ENCODE measurements at places on chromosomes 12 and 14.

DNA sequence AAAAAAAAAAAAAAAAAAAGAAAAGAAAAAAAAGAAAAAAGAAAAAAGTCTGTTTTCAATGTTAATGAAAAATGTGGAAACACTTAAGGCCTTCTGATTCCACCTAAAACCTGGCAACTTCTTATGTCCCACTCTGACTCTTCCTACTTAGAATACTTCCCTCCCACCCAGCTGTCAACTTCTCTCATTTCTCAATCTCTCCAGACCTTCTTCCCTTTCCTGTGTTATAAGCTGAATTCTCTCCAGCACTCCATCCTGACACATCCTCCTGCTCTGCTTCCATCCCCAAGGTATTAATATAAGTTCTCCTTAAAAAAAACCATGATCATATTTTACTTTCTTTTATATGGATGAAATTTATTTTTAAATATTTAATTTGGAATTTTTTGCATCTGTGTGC lies 20.3 kb upstream of the TMTC1 start:
- DNase-seq = no peak

DNA sequence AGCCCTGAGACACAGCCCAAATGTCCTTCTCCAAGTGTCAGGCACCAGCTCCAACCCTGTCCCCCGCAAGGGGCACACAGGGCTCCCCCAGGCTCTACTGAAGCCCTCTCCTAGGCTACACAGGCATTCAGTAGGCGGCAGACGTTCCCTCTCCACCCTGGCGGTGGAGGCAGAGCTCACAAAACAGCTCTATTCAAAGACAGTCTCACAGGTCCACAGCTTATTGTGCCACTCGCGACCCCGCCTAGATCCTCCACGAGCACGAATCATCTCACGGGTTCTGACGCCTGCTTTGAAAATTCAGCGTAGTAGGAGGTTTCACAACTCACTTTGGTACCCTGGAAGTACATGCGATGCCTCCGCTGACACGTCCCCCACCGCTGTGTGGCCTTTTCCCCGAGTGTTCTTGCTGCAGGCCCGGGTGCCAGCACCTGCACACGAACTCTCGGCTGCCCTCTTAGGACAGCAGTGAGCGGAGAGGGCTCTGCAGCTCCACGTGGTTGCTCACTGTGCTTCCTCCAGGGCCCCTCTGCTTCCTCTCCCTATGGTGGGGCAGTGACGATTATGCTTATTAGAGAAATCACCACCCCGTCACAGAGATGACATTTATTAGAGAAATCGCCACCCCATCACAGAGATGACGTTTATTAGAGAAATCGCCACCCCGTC lies 78.5 kb downstream of the ADGRD1 start:
- no peak for DNase-seq

DNA sequence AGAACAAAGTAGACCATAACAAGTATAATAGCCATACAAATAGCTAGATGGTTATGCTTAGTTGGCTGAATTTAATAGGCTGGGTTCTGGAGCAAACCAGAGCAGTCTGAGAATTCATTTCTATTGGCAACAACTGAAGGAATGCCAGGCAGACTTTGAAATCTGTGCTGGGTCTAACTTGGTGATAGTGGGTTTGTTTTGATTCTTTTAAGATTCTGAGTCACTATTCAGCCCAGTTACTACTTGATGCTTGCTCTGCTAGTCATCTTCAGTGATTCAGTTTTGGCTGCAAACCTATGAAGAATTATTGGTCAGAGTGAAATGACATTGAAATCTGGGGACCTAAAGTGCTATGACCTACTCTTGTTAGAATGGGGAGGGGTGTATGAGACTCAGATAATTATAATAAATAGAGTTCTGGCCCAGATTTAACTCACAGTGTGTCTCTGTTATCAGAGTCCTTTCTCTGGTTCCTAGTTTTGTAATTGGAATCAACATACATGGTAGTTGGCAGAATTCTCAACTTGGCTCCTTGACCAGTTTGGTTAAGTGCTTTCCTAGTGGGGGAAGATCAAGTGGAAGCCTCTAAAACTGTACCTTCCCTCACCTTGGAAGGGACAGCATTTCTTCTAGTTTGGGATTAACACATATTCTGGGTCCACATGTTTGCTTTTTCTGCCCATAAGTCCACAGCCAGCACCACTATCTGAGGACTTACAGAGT lies 43.5 kb downstream of the MNAT1 start:
- DNase-seq = no peak

DNA sequence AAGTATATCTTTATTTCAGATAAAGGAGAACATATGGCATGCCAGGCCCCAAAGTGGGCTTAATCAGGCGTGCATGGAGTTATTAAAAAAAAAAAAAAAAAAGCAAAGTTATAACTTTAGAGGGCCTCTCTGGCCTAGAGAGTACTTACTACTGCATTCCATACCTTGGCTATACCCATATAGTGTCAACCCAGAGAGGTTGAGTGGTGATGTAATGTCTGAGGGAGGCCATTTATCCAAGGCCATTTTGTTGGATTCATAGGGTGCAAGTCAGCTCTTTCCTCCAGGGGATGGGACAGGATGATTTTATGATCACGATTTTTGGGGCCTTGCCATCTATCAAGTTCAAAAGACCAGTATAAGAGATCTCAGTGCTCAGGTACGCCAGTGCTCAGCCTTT lies 66.4 kb downstream of the DCAF5 start:
- no peak for DNase-seq

DNA sequence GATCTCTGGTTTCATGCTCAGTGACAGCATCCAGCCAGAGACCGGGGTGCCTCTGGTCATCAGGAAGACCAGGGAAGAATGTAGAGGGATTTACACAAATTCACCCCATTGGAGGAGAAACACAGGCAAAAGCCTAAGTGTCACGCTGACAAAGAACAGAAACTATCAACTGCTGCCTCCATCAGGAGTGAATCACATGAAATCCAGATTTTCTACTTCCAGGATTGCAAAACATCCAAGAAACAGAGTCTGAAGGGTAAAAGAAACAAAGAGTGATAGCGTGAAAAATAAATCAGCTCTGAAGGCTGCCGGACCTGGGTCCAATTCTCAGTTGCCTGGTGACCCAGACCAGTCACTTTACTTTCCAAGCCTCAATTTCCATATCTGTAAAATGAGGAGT lies 136.1 kb upstream of the MAP1LC3B2 start:
- DNase-seq = no peak

GRCh38 chr12:851913-852312 lies 97.6 kb downstream of the RAD52 start:
- no peak for DNase-seq

DNA sequence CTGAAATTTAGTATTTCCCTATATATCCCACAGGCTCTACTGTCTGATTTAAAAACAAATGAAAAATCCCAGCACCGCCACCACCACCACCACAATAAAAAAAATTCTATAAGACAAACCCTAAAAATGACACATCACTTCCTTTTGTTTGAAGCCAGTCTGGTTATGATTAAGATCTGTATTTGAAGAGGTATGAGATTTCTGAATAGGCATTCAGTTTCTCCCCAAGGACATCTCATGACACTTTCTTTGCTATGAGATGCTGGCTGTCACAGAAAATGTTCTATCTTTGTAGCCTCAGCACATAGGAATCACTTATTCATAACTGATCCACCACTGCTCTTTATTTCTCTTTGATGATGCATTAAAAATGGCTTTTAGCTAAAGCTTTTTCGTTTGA lies 1071.0 kb downstream of the SLC6A15 start:
- DNase-seq = no peak

DNA sequence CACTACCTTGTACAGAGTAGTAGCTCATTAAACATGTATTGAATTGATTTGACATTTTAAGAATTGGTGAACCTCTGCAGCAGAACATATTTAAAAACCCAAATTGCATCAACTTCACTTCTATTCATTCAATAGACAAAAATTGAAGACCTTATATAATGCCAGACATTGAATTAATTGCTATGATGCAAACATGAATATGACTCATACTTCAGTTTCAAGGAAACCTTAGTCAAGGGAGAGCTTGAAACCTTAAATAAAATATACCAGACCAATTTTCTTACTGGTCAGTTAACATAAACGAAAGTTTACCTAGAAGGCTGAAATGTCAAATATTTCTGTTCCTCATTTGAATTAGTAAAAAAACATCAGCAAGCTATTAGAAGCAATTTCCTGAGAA lies 5.0 kb upstream of the MGAT4C start:
- DNase-seq = no peak

GRCh38 chr12:122421187-122421820 lies 1.2 kb downstream of the CLIP1 start:
- peak; percentile 69 for DNase-seq

- no peak for DNase-seq
Observed at GRCh38 chr12:55984861-55985260, 11.0 kb downstream of the RAB5B start.

DNA sequence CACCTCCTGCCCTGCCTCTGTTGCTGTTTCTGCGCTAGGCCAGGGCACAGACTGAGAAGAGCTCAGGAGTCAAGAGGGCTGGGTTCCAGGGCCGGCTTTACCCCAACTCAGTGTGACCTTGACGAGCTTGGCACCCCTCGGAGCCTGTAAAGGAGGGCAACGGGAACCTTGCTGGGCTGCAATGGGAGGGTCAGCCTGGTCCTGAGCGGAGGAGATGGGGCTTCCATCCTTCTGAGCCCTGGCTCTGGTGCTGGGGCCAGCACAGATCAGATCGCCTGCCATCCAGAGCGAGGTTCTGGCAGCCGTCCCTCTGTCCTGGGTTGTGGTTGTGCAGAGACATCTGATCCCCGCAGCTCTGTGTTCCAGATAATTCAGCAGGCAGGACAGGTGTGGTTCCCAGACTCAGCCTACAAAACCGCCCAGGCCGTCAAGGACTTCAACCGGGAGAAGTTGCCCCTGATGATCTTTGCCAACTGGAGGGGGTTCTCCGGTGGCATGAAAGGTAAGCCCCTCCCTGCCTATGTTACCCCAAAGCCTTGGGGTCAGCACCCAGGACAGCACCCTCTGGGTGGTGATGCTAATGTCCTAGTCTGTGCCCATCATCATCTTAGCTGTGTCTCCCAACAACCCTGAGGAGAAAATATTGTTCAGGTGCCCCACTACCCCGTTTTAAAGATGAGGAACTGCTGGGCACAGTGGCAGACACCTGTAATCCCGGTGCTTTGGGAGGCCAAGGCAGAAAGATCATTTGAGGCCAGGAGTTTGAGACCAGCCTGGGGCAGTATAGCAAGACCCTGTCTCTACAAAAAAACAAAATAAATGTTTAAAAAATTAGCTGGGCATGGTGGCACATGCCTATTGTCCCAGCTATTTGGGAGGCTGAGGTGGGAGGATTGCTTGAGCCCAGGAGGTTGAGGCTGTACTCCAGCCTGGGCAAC lies 50.2 kb downstream of the FOXN4 start:
- no peak for DNase-seq

- no peak for DNase-seq
Observed at GRCh38 chr14:75049136-75049535, 2.1 kb downstream of the MLH3 start.

- no peak for DNase-seq
Observed at GRCh38 chr12:89516633-89517032, 8.0 kb downstream of the GALNT4 start.

DNA sequence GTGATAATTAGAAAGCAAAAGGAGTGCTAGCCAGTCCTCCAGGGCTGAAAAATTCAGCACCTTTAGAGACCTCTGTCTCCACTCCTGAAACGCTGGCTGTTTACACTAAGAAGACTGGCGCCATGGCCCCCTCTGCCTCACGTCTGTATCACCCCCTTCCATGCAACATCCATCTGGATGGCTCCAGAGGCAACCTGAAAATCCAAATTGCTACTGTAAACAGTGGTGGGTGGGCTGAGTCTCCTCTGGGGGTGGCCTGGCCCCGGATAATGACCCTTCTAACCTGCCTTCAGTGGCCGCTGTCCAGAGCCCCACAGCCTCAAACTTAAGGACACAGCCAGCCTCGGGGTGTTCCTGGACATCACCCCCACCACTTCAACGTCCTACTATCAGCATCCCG lies 1.4 kb downstream of the PRKD1 start:
- DNase-seq = no peak

GRCh38 chr14:45039390-45039789 lies 44.5 kb upstream of the PRPF39 start:
- no peak for DNase-seq

DNA sequence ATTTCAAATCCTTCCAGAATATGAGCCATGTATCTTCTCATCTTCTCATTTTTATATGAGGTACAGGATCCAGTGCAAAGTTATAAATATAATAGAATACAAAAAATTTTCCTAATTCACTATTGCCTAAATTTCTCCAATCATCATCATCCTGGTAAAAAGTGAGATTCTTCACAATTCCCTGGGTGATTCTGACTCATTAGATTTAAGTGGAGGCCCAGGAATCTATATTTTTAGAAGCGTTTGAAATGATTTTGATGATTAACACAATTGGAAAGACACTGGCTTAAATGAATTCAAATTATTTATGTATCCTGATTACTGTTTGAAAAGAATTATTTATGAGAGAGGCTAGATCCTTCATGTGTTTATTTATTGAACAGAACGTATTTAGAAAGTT lies 380.3 kb upstream of the PDE3A start:
- DNase-seq = no peak

- DNase-seq = no peak
Observed at GRCh38 chr14:54200726-54201125, 196.1 kb upstream of the CDKN3 start.

GRCh38 chr12:116015525-116015924 lies 262.0 kb downstream of the MED13L start:
- no peak for DNase-seq

DNA sequence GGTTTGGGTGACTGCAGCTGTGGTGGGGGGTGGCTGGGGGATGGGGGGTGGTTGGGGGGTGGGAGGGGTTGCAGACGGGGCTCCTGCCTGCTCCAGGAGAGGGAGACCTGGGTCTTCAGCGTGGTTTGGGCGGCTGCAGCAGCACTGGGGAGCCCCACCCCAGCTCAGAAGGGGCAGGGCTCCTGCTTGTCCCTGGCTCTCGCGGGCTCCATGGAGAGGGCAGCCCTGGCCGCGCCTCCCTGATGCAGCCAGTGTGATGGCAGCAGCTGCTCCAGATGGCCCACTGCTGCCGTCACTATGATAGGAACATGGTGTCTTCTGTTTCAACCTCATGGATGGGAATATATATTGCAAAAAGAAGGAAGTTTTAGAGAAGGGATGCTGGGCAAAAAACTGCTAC lies 22.9 kb downstream of the TRHDE start:
- no peak for DNase-seq

- DNase-seq = peak; percentile 83
Observed at GRCh38 chr12:6606331-6607131, 648 bp downstream of the CHD4 start.

- DNase-seq = no peak
Observed at GRCh38 chr12:22037947-22038346, 8.1 kb upstream of the CMAS start.

GRCh38 chr14:102655137-102655536 lies 62.7 kb downstream of the RCOR1 start:
- no peak for DNase-seq

- DNase-seq = peak; percentile 57
Observed at GRCh38 chr12:26226629-26227360, 31.4 kb downstream of the SSPN start.

- DNase-seq = no peak
Observed at GRCh38 chr12:108831309-108831991, 25.9 kb downstream of the SSH1 start.

DNA sequence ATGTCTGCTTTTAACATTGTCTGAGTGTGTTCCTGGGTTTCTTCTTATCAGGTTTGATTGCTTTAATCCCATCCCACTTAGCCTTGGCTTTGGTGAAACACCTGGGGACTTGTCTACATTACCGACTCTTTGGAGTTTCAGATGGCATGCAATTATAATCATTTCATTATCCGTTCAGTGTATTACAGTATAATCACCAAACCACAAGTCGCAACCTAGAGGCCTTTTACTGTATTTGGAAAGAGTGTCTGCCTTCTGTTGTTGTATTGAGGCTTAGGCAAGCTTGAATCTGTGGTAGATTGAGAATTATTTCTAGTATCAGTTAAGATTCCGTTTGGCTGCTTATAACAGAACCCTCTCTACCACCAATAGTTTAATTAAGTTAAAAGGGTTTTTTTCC lies 103.9 kb downstream of the TGFB3 start:
- DNase-seq = no peak

All from testis (tissue), 5 donors.